ENCODE measurements at places on chromosomes 7 and 10.

- no peak for DNase-seq
These were observed 44.8 kb downstream of the PDGFA start for GRCh38 chr7:474605-475424.

DNA sequence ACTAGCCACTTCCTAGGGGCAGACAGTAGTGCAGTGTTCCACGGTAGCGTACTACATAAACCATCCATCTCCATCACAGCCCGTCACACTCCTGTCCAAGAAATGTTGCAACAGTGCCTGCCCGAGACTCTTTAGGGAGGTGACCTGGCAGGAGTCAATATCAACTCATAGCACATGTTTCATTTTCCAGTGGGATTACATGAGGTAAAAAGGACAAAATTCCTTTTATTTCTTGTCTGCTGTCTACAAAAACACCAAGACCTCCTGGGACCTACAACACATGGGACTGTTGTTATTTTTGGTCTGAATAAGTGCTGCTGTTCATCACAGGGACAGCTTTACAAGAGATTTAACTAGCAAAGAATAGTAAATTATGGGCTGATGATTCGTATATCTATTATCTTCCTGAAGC, 99.9 kb downstream of the MPP7 start:
- DNase-seq, result no peak

DNA sequence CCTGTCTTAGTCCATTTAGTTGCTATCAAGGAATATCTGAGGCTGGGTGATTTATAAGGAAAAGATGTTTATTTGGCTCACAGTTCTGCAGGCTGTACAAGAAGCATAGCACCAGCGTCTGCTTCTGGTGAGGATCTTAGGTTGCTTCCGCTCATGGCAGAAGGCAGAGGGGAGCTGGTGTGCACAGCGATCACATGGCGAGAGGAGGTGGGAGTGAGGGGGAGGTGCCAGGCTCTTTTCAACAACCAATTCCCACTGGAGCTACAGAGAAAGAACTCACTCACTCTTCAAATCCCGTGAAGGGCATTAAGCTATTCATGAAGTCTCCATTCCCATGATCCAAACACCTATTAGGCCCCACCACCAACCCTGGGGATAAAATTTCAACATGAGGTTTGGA, 371.6 kb downstream of the SH2D4B start:
- no peak for DNase-seq

GRCh38 chr10:59470570-59470969, 108.2 kb upstream of the FAM13C start:
- DNase-seq, result no peak

GRCh38 chr10:108597657-108598319, 1325.5 kb downstream of the XPNPEP1 start:
- no peak for DNase-seq

GRCh38 chr7:45721686-45722598, 147.8 kb downstream of the ADCY1 start:
- no peak for DNase-seq

- DNase-seq, result no peak
These were observed 151.5 kb upstream of the EEPD1 start for GRCh38 chr7:36001546-36001945.

DNA sequence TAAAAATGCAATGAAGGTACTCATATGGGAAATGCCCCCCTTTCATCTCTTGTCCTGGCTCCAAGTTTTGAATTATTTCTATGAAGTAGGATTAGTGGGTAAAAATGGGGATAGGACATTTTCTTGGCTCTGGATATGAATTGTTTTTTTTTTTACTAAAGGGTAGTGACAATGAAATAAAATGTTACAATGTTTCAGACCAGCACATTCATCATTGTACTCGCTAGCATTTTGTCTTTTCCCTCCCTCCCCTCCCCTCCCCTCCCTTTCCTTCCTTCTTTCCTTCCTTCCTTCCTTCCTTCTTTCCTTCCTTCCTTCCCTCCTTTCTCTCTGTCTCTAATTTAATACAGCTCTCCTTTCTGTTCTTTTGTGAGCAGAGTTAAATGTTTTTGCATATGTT, 64.4 kb downstream of the CDK1 start:
- no peak for DNase-seq

DNA sequence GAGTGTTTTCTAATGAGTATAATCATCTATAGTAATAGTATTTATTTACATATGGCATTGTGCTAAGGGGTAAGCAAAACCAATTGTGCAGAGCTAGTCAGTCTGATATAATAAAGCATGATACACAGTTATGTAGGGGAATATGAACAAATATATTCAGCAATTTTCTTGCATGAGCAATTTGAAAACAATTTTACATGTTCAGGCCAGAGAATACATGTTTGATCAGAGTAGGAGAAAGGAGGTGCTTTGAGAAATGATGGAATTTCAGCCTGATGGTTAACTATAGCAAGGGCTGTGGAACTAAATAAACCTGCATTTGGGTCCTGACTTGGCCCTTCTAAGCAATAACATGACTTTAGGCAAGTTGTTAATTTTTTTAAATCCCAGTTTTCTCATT, 214.5 kb downstream of the TWIST1 start:
- no peak for DNase-seq

GRCh38 chr7:28592861-28593260, 180.5 kb downstream of the CREB5 start:
- no peak for DNase-seq

DNA sequence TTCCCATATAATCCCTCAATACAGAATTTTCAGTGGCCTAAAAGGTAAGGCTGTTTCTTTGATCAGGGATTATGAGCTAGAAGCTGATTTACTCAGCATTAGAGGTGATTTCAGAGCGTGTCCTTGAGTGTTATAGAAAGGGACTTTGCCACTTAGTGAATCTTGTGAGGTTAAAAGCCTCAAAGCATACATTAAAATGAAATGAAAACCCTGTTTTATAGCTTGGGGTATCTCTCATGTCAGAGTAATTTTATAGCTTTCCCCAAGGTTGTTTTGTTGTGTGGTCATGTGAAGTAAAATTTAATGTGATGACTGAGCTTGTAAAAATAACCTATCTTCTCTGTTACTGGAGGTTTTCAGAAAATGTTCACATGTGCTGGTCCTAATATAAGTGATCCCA, 198.8 kb downstream of the CDCA7L start:
- no peak for DNase-seq

- DNase-seq, result peak; percentile 79
These were observed 364 bp downstream of the ZNF518A start for GRCh38 chr10:96130326-96130995.

DNA sequence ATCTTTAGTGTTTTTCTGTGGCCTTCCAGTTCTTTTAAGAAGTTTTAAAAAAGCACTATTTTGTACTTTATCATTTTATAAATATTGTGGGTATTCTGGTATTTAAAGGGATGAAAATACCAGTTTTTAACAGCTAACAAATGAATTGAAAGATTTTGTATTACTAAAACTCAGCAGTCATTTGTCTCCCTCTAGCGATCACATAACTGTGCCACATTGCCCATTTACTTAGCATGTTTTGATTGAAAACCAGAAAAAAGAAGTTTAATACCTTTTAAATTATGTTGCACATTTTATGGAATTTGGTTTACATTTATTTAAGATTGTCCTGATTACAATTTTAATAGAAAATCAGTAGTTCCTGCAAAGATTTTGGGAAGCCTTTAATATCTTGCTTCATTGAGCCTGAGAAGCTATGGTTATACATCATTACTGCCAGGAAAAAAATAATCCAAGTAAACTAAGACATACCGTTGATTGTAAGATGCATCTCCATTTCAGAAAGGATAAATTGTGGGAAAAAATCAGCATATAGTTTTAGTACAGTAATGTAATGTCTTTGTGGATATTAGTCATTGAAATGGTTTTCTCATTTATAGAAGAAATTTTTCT, 34.9 kb downstream of the TAX1BP1 start:
- DNase-seq, result no peak

Data from stimulated activated naive CD4-positive, alpha-beta T cell treated with Interleukin-2 at 50 U/mL for 16 hours (primary cell).